ENCODE measurements at places on chromosomes 7 and 10. TPM values are rescaled to one million over a fixed set of nuclear protein-coding genes. Genes with fewer than 3 reads are reported as not detected.

DNA sequence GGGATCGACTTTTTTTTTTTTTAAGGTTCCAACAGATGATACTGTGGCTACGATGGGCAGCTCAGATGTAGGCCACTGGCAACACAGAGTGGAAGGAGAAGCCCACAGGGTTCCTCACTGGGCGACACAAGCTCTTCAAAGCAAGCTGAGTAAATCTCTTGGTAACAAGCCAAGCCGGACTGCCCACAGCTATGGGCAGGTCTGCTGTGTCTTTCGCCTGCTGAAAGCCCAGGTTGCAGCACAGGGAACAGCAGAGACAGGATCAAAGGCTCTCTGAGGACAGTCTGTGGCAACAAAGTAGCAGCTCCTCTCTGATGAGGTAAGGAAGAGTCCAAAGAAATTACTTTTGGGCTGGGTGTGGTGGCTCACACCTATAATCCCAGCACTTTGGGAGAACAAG is 83.6 kb downstream of the KCNMA1 start:
- H3K4me1 ChIP-seq, result peaks cover 44% of the 10 kb centered on the region
- no peaks in the 10 kb centered on the region for H3K27me3 ChIP-seq
- no peak overlapping the region for H3K4me3 ChIP-seq
- no peak overlapping the region for H3K27ac ChIP-seq
- no peak for DNase-seq

Gene THSD7A
- 13.2 TPM for total RNA-seq

- H3K27ac ChIP-seq, result no peak overlapping the region
- H3K4me3 ChIP-seq, result no peak overlapping the region
- H3K4me1 ChIP-seq, result no peaks in the 10 kb centered on the region
- H3K27me3 ChIP-seq, result no peaks in the 10 kb centered on the region
Measured at GRCh38 chr10:4473977-4474376, 352.0 kb upstream of the AKR1E2 start.

DNA sequence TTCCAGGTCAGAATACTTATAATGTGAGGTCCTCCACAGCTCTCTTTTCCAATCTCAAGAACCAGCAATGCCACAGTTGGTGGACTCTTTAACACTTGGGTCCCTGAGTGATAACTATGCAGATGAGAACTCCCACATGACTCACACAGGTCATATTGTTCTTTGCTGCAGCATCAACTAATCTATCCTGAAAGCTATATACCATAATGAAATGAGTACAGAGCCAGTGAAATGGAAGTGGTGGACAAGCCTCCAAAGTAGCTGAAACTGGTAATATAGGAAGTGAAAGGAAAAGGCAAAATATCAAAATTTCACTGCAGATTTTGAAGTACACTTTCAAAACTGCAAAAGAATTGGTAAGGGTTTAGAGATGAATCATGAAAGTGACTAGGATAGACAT is 45.6 kb downstream of the SORCS1 start:
- no peaks in the 10 kb centered on the region for H3K27me3 ChIP-seq
- H3K4me1 ChIP-seq, result no peaks in the 10 kb centered on the region
- DNase-seq, result no peak
- H3K27ac ChIP-seq, result no peak overlapping the region
- H3K4me3 ChIP-seq, result no peak overlapping the region
- H3K36me3 ChIP-seq, result no peaks in the 10 kb centered on the region

DNA sequence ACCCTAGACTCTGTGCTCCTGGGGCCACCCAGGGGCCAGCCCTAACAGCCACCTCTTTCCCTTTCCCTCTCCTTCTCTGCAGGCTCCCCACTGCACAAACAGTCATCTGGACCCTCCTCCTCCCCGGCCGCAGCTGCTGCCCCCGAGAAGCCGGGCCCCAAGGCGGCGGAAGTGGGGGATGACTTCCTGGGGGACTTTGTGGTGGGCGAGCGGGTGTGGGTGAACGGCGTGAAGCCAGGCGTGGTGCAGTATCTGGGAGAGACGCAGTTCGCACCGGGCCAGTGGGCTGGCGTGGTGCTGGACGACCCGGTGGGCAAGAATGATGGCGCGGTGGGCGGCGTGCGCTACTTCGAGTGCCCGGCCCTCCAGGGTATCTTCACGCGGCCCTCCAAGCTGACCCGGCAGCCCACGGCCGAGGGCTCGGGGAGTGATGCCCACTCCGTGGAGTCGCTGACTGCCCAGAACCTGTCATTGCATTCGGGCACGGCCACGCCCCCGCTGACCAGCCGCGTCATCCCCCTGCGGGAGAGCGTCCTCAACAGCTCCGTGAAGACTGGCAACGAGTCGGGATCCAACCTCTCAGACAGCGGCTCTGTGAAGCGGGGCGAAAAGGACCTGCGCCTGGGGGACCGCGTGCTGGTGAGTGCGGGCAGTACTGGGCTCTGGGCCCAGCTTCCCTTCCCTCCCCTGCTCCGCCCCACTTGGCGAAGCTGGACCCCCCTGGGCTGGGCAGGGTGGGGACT is 49.3 kb downstream of the CLIP2 start:
- H3K27ac ChIP-seq, result no peak overlapping the region
- H3K36me3 ChIP-seq, result peaks cover 56% of the 10 kb centered on the region
- no peaks in the 10 kb centered on the region for H3K27me3 ChIP-seq

DNA sequence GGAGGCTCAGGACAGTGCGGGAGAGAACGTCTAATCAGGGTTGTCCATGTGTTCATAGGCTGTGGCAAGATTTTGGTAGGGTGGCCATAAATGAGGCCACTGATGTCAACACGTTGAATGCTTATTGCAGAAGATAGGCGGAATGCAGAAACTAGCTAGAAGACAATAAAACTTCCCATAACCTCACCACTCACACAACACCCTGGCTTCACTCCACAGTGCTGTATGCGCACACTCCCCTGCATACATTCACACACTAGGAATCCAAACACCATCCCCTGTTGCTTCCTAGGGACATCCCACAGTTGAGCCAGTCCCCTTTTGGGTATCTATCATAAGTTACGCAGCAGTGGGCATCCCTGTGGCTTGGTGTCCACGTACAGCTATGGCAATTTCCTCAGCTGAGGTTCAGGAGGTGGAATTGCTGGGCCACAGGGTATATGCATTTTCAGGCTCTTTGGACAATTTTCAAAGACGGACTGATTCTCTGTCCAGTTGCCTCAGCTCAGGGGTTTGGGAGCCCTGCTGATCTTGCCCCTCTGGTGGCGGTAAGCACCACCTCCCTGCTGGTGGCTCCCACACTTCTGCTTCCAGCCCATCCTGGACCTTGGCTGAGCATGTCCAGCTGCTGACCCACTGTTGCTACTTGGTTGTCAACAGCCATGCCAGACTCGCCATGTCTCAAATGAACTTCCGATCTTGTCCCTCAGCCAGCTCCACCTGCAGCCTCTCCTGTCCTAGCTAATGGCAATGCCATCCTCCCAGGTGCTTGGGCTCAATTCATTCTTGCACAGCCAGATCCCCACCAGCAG is 36.4 kb downstream of the CDH23 start:
- no peak overlapping the region for H3K27ac ChIP-seq
- no peaks in the 10 kb centered on the region for H3K36me3 ChIP-seq
- peak; percentile 7 for DNase-seq
- no peaks in the 10 kb centered on the region for H3K27me3 ChIP-seq
- H3K4me1 ChIP-seq, result no peaks in the 10 kb centered on the region

GRCh38 chr10:110637558-110638053 is 6.5 kb upstream of the RBM20 start:
- peaks cover 9% of the 10 kb centered on the region for H3K4me1 ChIP-seq
- DNase-seq, result no peak
- no peak overlapping the region for H3K4me3 ChIP-seq
- H3K36me3 ChIP-seq, result no peaks in the 10 kb centered on the region
- H3K27ac ChIP-seq, result peak overlapping the region; percentile 66

- H3K27ac ChIP-seq, result no peak overlapping the region
- DNase-seq, result peak; percentile 49
- H3K4me3 ChIP-seq, result no peak overlapping the region
- no peaks in the 10 kb centered on the region for H3K27me3 ChIP-seq
- no peaks in the 10 kb centered on the region for H3K4me1 ChIP-seq
Measured at GRCh38 chr10:95341716-95342130, 50.9 kb upstream of the PDLIM1 start.

DNA sequence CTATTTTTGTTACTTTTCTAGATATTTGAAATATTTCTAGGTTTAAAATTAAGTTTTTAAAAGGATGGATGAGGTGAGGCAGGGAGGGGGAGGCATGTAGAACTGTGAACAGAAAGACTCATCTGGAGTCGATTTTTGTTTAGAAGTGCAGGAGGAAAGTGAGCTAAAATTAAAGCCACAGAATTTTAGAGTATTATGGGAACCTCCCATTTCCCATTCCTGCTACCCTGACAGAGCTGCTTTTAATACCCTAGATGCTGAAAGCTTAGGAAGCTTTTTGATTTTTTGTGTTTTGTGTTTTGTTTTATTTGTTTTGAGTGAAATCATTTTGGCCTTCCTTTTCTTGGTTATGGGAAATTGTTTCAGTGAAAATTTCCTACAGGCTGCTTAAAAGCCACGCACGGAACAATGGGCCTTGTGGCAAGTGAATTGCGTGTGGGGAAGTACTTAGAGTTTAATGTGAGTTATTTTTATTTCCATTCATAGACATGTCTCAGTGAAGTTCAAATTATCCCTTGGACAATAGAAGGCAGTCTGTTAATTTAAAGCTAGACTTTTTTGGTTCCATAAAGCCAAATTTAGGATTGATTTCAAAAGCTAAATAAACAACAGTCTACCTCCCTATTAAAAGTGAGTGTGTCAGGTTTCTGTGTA is 102.0 kb upstream of the HDAC9 start:
- DNase-seq, result peak; percentile 13
- H3K36me3 ChIP-seq, result no peaks in the 10 kb centered on the region

Gene FBXL13
- total RNA-seq, result not detected

GRCh38 chr7:22372863-22373262 is 15.9 kb upstream of the RAPGEF5 start:
- DNase-seq, result peak; percentile 85
- H3K27ac ChIP-seq, result no peak overlapping the region
- no peaks in the 10 kb centered on the region for H3K27me3 ChIP-seq
- no peak overlapping the region for H3K4me3 ChIP-seq
- H3K4me1 ChIP-seq, result peaks cover 8% of the 10 kb centered on the region

- no peaks in the 10 kb centered on the region for H3K27me3 ChIP-seq
- H3K4me3 ChIP-seq, result no peak overlapping the region
- no peaks in the 10 kb centered on the region for H3K36me3 ChIP-seq
- no peak for DNase-seq
Measured at GRCh38 chr7:25643770-25644394, 415.6 kb upstream of the NPVF start.

Gene AKR1D1
- total RNA-seq, result not detected

- no peaks in the 10 kb centered on the region for H3K27me3 ChIP-seq
- H3K27ac ChIP-seq, result no peak overlapping the region
- H3K36me3 ChIP-seq, result no peaks in the 10 kb centered on the region
- peak; percentile 46 for DNase-seq
- H3K4me1 ChIP-seq, result peaks cover 18% of the 10 kb centered on the region
- H3K4me3 ChIP-seq, result no peak overlapping the region
Measured at GRCh38 chr10:78634389-78634815, 434.4 kb upstream of the ZMIZ1 start.

Gene AGAP4
- total RNA-seq, result 44.8 TPM

DNA sequence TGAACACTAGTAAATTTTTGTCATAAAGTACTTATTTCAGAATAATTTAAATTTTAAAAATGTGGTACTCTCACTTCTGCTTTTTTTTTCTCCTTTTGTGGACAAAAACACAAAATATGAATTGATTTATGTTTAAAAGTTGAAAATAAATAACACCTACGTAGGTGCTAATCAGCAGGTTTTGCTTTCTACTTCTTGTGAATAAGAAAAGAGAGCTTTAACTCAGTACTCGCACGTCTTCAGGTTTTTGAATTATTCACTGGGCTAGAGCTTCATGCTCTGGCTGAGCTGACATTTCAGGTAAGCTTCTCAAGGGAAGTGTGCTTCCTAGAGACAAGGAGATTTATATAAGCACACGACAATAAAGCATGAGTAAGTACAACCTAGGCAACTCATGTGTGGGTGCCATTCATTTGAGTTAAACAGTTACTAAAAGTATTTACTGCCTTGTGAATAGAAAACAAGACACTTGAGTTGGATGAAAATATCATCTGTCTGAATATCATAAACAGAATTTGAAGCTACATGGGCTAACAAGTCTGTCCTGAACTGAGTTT is 190.0 kb upstream of the POT1 start:
- H3K4me1 ChIP-seq, result no peaks in the 10 kb centered on the region
- H3K27me3 ChIP-seq, result no peaks in the 10 kb centered on the region
- peak; percentile 7 for DNase-seq

GRCh38 chr10:8088504-8088903 is 34.0 kb downstream of the GATA3 start:
- H3K4me3 ChIP-seq, result no peak overlapping the region
- no peaks in the 10 kb centered on the region for H3K36me3 ChIP-seq
- no peak overlapping the region for H3K27ac ChIP-seq
- no peak for DNase-seq
- peaks cover 10% of the 10 kb centered on the region for H3K27me3 ChIP-seq

GRCh38 chr7:42338231-42338915 is 101.4 kb upstream of the GLI3 start:
- peak; percentile 26 for DNase-seq
- H3K27me3 ChIP-seq, result no peaks in the 10 kb centered on the region
- no peak overlapping the region for H3K27ac ChIP-seq
- H3K4me3 ChIP-seq, result no peak overlapping the region

- DNase-seq, result peak; percentile 73
- no peak overlapping the region for H3K4me3 ChIP-seq
- peaks cover 6% of the 10 kb centered on the region for H3K36me3 ChIP-seq
- no peaks in the 10 kb centered on the region for H3K4me1 ChIP-seq
- peak overlapping the region; percentile 68 for H3K27ac ChIP-seq
Measured at GRCh38 chr10:74238031-74238431, 87.0 kb downstream of the ADK start.

DNA sequence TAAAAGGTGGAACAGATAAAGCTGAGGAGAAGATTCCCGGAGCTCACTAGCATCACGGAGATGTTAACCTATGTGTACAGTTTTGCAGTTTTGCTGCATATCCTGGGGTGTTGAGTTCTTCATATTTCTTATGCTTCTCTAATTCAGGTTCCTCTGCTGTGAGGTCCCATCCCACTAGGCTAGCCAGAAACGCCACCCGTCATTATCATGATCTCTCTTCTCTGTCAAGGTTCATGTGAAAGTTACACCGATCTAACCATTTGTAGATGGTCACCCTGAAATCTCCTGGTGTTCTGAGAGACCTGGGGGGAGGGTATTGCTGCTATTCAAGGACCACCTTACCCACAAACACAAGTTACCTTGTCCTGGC is 136.3 kb downstream of the CCDC71L start:
- DNase-seq, result no peak
- H3K4me1 ChIP-seq, result no peaks in the 10 kb centered on the region
- no peaks in the 10 kb centered on the region for H3K36me3 ChIP-seq
- H3K27ac ChIP-seq, result no peak overlapping the region

DNA sequence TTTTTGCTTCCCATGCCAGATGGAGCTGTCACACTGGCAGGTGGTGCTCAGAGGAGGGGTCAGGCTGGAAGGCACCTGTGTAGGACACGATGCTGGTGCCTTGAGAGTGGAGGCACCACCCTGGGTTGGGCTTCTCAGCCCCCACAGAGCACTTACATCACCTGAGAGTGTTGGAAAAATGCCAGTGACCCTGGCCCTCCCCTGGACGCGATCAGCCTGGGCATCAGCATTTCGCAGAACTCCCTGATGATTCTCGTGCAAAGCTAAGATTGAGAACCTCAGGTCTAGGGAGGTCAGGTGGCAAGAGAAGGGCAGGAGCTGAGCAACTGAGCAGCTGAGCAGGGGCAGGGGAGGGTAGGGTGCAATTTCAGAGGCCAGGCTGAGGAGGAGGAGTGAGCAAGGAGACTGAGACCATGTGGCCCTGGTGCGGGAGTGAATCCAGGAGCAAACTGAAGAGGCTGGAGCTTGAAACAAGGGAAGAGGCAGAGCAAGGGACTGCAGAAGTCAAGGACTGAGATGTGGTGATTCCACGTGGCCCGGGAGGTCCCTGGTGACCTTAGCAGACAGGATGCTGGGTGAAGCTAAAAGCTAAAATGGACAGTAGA is 24.7 kb upstream of the GRID1 start:
- DNase-seq, result no peak
- no peak overlapping the region for H3K4me3 ChIP-seq
- H3K36me3 ChIP-seq, result no peaks in the 10 kb centered on the region
- H3K27ac ChIP-seq, result no peak overlapping the region
- peaks cover 13% of the 10 kb centered on the region for H3K4me1 ChIP-seq
- H3K27me3 ChIP-seq, result peaks cover 20% of the 10 kb centered on the region
